ENCODE measurements at places on chromosomes 2 and 18.

DNA sequence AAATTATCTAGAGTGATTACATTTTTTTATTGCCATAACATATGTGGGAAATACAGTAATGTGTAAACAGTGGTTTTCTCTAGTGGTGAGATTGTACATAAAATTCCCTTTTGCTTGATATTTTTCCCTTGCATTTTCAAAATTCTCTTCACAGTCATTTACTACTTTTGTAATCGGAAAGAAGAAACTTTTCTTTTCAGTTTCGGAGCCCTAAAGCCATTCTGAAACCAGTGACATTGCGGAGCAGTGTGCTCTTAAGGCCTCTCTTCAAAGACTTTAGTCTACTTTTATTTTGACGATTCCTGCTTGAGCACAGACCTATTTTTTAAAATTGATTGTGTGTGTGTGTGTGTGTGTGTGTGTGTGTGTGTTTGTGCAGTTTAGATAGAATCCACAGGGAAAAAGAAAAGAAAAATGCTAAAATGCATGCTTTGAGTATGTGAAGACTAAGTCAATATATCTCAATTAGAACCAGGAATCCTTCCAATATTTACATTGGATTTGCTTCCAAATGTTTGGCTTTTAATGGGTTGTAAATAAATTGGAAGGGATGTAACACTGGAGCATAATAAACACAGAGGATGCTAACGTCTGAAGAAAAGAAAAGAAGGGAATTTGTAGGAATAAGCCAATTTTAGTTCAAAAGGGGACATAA is 357.4 kb downstream of the RND3 start:
- DNase-seq, result no peak

- DNase-seq, result no peak
Measured at GRCh38 chr18:32177530-32177929, 12.3 kb upstream of the MEP1B start.

DNA sequence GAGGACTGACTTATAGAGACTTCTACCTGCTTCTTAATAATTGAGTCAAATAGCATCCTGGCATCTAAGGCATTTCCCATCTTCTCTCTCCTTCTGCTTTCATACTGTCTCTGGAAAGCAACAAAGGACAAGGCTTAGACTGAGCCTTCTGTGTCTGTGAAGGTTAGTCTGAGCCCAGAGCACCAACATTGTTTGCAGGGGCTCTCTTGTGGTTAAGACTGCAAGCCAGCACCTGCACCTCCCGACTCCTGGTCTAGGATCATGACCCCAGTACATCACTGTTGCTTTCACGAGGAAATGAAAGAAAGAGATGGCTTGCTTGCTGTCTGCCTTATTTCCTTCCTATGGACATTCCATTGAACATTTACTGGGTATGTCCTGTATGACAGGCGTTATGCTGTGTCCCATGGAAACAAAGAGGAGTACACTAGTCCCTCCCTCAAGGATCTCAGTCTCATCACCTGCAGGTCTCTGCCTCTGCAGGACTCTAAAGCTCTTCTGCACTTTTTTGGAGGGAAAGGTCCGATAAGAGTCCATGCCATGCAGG is 315.8 kb upstream of the EPAS1 start:
- DNase-seq, result no peak

- no peak for DNase-seq
Measured at GRCh38 chr2:143481733-143482132, 352.5 kb downstream of the ARHGAP15 start.

- DNase-seq, result no peak
Measured at GRCh38 chr2:211454679-211455078, 898.3 kb downstream of the CPS1 start.

Measured in stimulated activated CD4-positive, alpha-beta T cell treated with anti-CD3 and anti-CD28 coated beads, Interleukin-4, amount 100 ng/mL, for 24 hours (primary cell).